ENCODE measurements at places on chromosomes 3 and 15.
A peak's percentile ranks its signal among the peaks of the same experiment; 100 is the strongest.

DNA sequence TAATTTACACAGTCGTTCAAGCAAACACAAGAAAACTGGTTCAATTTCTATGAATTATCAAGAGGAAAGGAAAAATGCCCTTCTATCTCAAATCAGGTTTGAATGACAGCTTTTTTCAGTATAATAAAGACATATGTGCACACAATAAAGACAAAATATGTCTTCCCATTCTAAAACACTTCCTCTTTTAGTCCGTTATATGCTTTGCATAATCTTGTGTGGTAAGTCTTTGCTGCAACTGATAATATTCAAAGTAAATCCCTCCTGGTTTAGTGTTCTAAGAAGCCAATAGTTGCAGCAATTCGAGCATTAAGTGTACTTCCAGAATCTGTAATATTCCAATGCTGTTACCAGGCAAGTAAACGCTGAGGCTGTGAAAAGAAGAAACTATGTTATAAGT, 43.7 kb upstream of the MAPKBP1 start:
- no peak for DNase-seq

DNA sequence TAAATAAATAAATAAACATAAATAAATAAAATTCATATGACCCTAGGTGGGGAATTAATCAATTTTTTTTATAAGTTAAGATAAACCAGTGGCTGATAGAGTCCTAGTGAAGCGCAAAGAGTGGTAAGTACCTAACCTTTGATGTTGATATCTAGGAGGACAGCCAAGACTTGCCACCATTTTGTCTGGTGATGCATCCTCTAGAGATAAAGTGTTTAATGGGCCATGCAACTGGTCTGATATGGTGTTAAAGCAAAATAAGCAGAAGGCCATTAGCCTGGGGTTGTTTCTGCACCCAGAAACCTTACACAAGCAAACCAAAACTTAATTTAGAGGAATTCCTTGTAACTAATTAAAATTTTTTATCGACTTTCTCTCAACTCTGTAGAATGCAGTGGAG, 9.6 kb upstream of the USP8 start:
- no peak for DNase-seq

DNA sequence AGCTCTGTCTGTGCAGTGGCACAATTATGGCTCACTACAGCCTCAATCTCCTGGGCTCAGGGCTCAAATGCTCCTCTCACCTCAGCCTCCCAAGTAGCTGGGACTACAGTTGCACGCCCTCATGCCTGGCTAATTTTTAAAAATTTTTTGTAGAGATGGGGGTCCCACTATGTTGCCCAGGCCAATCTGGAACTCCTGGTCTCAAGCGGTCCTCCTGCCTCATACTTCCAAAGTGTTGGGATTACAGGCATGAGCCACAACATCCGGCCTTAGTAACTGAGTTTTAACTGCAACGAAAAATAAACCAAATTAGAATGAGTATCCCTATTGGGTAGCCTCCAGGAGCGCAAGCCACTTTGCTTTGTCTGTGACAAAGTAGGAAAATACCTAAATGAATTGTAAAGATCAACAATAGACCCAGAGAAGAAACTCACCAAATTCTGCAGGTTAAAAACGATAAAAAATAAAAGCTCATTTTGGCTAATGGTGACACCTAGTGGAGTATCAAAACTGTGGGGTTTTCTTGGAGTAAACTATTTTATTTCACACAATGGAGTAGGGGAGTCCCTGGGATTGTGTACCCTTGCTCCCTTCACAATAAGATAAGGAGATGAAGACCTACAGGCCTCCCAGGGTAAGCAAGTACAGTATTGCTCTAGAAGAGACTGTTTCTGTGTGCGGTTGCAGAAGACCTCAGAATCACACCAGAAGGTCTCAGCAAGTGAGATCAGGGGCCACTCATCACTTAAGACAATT, 21.0 kb upstream of the CA12 start:
- DNase-seq = no peak

DNA sequence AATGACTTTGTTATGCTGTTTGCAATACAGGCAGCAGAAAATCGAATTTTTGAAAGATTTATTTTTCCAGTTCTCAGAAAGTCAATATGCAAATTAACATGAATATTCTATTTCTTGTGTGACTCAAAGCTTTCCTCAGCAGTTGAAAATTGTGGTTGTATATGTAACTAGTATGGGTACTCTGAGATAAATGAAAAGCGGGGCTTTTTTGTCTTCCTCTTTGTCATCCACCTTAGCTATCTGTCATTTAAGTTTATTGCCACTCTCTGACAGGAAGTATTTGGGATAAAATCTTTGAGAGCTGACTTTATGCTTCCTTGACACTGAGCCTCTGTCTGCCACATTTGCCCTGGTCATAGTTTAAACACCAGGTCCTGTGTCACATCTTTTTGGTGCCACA, 91.5 kb downstream of the ATG7 start:
- DNase-seq = no peak

DNA sequence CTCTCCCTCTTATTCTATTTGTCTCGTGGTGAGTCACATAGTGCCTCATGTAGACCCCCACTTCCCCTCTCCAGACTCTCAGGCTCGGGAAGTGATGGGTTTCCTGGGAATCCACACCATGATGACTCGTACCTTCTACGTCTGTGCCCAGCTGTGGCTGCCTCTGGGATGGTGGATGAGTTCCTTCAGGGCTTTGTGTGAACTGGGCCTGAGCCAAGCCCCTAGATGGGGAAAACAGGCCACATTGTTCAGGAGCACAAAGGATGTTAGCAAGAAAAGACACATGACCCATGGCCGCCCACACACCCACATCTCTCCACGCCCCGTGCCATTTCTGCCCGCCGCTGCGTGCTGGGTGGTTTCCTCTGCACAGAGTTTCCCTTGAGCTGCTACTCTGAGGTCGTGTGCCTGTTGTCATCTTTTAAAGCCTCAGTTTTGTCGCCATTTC, 10.5 kb downstream of the ISG20 start:
- DNase-seq = peak; percentile 62

- DNase-seq = no peak
Measured at GRCh38 chr3:8984526-8984925, 21.3 kb upstream of the RAD18 start.

DNA sequence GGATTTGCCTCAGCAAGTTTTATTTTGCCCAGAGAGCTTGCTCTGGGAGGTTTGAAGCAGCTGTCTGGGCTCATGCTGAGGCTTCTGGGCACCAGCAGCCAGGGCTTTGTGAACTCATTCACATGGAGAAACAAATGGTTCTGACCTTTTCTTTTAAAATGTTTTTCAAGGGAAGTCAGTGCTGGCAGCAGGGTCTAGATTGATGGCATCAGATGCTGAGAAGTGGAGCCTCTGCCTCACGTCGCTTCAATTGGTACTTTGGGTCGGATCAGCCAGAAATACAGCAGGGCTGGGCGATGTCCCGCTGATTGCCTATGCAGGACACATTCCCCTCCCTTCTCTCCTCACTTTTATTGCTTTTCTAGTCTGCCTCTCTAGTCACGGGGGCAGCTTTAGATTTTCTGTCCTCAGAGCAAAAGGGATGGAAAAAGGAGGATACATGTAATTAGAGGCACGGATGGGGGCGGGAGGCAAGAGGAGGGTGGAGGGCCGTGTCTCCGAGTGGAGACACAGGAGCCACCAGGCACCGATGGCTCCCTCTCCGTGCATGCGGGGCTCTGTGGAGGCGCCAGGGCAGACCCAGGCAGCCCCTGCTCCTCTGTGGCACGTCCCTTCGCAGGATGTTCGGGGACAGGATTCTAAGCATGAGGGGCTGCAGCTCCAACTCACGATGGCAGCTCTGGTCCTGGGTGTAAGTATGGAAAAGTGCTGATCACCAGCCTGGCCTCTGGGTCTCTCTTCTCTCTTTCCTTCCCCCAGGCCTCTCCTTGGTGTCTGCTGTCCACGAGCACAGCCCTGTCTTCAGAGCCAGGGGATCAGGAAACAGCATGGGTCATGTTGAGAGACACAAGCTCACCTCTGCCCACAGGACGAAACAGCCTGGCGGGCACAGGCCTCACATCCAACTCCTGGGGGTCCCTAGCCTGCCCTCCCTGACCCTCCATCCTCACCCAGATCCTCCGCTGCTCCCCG, 116.1 kb downstream of the FAM43A start:
- peak; percentile 51 for DNase-seq

- DNase-seq = no peak
Measured at GRCh38 chr15:29270169-29270955, 740 bp upstream of the NSMCE3 start.

DNA sequence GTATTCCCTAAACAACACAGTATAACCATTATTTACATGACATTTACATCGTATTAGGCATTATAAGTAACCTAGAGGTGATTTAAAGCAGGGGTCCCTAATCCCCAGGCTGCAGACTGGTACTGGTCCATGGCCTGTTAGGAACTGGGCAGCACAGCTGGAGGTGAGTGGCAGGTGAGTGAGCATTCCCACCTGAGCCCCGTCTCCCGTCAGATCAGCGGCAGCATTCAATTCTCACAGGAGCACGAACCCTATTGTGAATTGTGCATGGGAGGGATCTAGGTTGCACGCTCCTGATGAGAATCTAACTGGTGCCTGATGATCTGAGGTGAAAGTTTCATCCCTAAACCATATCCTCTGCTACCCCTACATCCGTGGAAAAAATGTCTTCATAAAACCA, 138.2 kb downstream of the ATP10A start:
- DNase-seq = peak; percentile 19

Measured in right forelimb (tissue), 1 donor.